A172 (cell line): ENCODE measurements at places on chromosomes 2 and 18. TPM values are rescaled to one million over a fixed set of nuclear protein-coding genes. Genes with fewer than 3 reads are reported as not detected.

DNA sequence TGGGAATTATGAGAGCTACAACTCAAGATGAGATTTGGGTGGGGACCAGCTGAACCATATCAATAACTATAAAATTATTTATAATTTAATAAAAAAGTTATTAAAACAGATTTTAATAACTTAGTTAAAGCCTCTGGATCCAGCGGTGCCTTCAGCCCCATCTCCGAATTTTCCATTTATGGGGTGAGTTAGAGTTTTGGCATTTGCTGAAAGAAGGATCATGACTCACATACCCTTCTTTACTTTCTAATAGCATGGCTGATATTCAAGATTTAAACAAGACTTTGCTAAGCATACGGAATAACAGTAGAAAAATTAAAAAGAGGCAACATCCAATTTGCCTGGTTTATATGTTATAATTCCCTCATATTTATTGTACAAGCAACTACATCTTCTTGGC lies 94.5 kb downstream of the RDH14 start:
- DNase-seq: no peak

The GCKR gene
- total RNA-seq: not detected in 2 replicates

- DNase-seq: peak; percentile 57
These were observed 110.7 kb upstream of the OTX1 start for GRCh38 chr2:62939735-62940491.

The ALK gene
- total RNA-seq: 0.07 and 0.26 TPM in 2 replicates

The RPS27A gene
- 1,013 and 1,849 TPM in 2 replicates for total RNA-seq

DNA sequence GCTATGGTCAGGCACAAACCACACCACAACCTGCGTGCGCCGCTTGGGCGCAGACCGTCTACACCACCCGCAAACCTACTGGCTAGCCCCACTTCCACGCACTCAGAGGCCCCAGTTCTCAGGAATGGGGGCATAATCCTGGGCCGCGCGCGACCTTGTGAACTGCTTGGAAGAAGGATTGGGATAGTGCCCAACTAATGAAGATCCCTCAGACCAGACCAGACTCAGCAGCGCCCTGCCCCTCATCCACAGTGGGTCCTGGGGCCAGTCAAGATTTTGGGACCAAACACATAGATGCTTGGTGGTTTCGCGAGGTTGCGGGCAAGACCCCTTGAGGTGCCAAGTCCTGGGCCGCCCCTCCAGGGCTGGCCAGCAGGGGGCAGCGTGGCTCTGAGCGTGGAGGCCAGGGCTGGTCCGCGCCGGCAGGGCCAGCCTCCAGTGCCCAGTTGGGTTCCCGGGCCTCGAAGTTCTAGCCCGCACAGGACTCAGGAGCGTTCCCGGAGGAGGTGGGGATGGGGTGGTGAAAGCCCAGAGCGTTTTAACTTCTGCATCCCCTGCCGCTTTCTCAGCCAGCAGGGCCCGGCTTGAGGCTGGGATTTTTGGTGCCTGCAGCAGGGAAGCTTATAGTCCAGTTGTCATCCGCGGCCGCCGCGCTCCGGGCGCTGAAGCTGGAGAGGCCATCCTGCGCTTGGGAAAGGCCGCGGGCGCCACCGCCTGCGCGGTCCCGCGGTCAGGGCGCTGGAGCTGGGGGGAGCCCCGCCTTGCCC lies 8.3 kb downstream of the OSR1 start:
- DNase-seq: no peak

The GKN1 gene
- not detected in 2 replicates for total RNA-seq

DNA sequence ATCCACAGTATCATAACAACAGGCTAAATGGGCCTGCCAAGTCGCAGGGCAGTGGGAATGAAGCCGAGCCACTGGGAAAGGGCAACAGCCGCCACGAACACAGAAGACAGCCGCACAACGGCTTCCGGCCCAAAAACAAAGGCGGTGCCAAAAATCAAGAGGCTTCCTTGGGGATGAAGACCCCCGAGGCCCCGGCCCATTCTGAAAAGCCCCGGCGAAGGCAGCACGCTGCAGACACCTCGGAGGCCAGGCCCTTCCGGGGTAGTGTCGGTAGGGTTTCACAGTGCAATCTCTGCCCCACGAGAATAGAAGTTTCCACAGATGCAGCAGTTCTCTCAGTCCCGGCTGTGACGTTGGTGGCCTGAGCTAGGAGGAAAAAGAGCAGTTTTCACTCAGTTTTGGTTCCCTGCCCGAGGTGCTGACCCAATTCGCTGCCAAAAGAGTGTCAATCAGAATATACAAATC lies 32.2 kb downstream of the KCTD18 start:
- no peak for DNase-seq
